ENCODE measurements at places on chromosomes 16 and 17.

DNA sequence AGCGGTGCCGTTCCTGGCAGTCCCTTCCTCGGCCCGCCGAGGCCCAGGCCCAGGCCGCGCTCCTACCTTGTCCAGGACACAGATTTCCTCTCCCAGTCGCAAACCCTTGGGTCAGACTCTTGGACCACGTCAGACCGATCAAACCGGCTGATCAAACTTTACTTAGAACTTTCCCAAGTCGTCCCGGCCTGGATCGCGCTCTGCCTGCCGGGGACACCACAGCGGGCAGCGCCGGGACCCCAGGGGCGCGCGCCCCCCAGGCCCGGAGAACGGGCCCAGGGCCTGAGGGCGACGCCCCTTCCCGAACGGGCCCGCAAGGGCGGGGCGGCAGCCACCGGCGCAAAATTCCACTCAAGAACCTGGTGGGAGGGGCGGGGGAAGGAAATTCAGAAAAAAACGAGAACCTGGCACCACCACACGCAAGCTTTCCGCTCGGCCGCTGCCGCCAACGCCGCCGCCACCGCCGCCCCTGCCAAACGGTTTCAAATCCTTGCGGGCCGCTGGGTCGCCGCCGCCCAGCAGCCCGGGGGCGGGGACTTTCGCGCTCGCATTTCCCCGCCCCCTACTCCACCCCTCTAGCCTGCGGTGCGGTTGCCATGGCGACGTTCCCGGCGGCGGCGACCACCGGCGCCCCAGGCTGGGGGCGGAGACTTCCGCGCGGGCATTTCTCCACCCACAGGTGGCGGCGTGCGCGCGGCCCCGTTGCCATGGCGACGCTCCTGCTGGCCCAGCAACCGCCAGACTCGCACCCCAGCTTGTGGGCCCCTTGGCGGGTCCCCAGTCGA, at the start of gene CEP112:
Gene CEP112, minus strand, starts transcription at position 541 of the 785 bp plus-strand sequence.
- peak; percentile 89 for DNase-seq

GRCh38 chr16:83785455-83785854, 22.3 kb upstream of the HSBP1 start:
- no peak for DNase-seq

DNA sequence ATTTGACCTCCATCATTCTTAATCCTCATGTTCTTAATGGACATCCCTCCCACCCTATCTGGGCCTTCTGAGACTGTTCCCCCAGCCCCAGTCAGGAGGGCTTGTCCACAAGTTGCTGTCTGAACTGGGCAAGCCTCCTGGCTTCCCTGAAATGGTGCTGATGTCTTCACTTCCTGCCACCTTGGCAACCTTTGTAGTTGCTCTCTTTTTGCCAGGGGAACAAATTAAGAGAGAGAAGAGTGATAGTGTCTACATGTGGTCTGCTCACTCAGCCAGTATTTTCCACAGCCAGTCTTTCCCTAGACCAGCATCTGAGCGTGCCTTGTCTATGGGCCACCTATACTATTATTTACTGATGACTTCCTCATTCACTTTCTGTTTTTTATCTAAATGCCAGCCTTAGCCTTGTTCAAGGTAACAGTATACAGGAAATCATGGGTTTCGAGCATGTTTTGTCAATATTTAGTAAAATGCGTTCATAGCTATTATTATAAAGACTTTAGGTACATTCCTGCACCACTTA, 710.1 kb downstream of the MAF start:
- no peak for DNase-seq

GRCh38 chr16:69171325-69172084, 15.5 kb upstream of the SNTB2 start:
- no peak for DNase-seq

DNA sequence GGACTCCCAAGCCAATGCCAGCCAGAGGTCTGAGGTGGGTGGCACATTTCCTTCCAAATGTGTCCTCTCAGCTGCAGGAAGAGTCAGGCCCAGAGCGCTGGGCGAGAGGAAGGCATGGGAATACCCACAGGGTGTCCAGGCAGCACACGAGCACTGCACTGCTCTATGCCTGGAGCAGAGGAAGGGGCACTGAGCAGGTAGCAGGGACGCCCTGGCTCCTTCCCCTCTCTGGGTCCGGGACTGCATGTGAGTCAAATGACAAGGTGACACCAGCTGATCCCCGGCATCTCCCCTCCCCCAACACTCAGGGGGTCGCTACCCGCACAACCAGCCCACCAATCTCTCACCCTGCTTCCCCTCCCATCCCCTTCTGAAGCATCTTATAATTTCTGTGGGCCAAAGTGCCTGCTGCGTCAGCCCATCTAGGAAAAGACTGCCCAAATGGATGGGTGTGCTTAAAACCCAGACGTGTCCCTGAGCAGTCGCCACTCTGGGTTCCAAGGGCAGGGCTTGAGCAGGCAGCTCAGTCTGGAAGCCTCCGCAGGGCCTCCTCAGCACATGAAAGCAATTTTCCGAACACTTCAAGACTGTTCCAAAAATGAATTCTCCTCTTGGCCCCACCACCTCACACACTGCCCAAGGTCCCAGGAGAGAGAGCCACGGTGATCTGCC, 12.0 kb upstream of the BCAR1 start:
- no peak for DNase-seq

GRCh38 chr16:89200124-89200849, at the start of gene SLC22A31:
Gene SLC22A31, minus strand, starts transcription at chr16:89200537. Its CDS starts 36 bp downstream, at chr16:89200501.
- no peak for DNase-seq

GRCh38 chr16:24846548-24847357, 990 bp downstream of the SLC5A11 start:
- no peak for DNase-seq

DNA sequence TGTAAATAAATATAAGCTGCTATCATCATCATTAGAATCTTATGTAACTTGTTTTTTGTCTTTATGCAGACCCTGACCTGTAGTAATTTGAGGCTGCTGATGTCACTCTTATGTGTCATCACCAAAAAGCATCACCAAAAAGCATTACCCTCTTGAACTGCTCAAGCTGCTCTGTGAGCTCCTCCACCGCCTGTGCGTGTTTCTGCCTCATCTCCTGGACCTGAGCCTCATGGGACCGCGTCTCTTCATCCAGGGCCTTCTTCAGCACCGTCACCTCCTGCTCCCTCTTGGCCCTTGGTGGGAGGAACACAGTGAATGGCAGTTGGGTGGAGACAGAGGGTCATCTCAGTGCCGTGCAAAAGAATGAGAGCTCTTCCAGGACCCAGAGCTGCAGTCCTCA, 82.4 kb downstream of the NDE1 start:
- no peak for DNase-seq

DNA sequence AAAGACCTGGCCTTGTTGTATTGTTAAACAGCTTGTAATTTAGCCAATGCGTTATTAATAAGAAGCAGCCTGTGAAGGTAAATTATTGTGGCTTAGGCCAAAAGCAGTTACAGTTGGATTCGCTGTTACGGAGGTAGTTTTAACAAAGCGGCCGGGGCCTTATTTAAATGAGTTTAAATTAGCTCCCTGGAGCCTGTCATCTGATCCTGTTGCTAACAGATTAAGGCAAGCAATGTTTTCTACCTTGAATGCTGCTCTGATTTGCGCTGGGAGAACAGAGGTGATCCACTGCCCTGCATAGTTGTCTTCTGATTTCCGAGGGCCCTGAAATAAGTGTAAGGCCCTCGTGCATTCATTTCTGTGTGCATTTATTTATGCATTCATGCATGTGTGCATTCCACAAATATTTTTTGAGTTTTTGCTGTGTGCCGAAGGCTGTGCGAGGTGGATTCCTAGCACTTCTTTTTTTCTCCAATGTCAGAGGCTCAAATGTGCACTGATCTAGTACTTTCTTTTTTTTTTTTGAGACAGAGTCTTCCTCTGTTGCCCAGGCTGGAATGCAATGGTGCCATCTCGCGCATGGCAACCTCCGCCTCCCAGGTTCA, 10.9 kb downstream of the SEC14L5 start:
- DNase-seq = no peak

GRCh38 chr16:13426269-13426668, 493.7 kb upstream of the ERCC4 start:
- no peak for DNase-seq

DNA sequence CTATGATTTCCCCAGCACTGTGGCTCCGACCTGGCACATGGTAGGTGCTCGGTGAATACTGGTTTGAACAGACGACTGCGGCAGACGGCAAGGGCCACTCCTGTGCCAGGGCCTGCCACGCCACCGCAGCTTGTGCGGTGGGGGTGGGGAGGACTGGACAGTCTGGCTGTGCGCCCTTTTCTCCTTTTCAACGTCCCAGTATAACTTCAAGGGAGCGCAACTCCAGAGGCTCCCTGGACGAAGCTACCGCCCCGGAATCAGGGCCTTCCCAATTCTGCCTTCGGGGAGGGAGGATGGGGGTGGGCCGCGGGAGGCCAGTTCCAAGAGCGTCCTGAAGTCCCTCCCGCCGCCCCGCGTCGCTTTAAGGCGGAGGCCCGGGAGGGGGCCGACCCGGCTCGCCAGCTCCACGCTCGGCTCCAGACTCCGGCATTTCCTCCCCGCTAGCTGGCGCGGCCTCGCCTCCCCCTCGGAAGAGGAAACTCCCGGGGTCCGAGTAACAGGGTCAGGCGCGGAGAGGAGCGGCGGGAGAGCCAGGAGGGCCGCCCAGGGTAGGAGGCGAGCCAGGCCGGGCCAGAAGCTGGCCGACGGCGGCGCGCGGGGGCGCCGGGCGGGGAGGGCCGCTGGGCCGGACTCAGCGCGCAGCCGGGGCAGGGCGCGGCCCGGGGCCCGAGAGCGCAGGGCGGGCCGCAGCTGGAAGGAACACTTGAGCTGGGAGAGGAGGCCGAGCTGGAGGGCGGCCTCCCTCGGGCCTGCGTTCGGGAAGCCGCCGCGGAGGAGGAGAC, at the start of gene ITPRIPL2:
Gene ITPRIPL2, plus strand, starts transcription at position 388 of the 782 bp plus-strand sequence. CDS start 498 bp downstream, outside the sequence.
- no peak for DNase-seq

- no peak for DNase-seq
Observed at GRCh38 chr17:39920218-39921210, 2.1 kb upstream of the GSDMB start.

- no peak for DNase-seq
Observed at GRCh38 chr17:39854909-39855308, 9.2 kb downstream of the IKZF3 start.

GRCh38 chr16:22670044-22670536, 143.9 kb upstream of the HS3ST2 start:
- no peak for DNase-seq

DNA sequence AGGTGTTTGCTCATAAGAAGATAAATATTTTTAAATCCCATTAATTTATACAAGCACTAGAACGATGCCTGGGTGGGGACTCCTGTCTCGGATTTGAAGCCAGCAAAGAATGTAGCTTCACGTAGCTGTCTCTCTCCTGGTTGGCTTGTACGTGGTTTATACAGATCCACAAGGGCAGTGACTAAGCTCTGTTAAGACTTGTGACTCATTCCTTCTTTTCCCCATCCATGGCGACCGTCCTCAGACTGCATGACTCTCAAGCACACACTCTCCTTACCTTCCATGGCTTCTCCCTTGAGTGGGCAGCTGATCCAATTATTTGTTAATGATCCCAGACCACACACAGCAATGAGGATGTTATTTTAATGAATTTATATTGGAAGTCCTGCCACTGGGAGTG, 679.7 kb upstream of the SOX9 start:
- no peak for DNase-seq

DNA sequence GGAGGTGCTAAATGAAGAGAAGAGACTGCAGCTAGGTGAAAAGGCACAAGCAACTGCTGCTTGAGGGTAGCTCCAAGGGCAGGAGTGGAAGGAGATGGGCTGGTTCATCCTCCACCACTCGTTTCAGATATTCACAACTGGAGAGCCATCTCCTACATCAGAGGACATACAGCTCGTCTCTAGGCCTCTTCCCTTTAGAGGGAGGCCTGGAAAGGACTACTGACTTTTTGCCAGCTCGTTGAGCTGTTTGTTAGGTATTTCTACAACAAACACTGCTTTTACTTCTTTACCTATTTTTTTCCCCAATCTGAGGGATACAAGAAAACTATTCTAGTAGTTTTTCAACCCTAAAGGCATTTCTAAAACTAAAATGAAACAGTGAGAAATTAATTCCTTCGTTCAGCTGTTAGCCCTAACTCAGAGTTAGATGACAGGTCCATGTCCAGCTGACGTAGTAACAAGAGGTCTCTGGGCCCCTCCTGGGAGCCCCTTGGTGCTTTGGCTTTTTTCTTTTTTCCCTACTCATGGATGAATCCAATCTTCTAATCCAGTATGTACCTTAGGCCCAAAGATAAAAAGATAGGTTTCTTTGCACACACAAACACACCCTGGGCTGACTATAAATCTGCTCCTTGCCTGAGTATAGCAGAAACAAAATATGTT, 47.8 kb upstream of the TBX2 start:
- no peak for DNase-seq

DNA sequence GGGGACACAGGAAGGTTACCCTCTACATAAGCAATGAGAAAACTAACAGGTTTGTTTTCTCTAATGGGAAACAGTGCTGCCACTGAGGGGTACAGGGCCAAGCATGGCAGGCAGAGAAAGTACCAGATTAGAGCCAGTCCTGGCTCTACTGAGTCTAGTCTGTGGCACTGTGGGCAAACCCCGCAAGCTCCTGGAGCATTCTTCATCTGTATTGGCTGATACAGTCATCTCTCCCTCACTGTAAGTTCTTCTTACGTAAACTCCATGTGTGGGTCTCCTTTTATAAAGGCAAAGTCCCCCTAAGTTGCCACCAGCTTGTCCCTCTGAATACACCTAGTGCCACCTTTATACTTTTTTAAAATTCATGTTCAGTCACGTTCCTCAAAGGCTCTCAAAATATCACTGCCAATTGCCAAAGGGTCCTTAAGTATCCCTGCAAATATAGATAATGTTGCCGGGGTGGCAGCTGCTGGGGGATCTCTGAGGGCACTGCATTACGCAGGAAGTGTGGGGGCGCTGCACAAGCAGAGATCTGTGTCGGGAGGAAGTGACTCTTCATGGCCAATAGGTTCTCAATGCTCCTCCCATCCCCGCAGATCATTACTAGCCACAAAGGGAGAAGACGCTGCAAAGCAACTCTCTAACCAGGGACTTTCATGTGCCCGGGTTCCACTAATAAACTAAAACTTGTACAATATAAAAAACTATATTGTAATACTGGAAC, 18.8 kb downstream of the XPO6 start:
- no peak for DNase-seq

DNA sequence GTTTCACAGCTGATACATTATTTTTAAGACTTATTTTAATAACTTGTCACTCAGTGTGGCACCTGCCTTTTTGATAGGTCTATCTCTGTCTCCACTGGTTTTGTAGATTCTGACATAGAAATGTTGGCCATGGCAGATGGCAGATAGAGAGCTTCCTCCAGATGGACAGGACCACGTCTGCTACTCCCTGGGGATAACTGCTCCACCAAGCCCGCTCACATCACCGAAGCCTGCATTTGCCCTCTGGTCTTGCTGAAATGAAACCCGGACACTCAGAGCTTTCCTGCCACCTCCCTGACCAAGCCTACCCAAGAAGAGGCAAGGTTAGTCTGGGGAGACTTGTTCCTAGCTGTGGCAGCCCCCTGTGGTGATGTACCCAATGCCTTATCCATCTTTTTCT, 16.4 kb upstream of the HAP1 start:
- no peak for DNase-seq

GRCh38 chr16:88292007-88292970, 90.5 kb upstream of the ZNF469 start:
- no peak for DNase-seq

Measured in NCI-H345 (cell line).